Anterior cingulate cortex (tissue), 58 donors: ENCODE measurements at places on chromosomes 1 and 21.

GRCh38 chr1:58209575-58209974 is 337.0 kb downstream of the OMA1 start:
- no peak for DNase-seq

- DNase-seq, result no peak
These were observed 16.8 kb upstream of the JAK1 start for GRCh38 chr1:64983110-64983509.

GRCh38 chr1:55696181-55696754 is 481.1 kb upstream of the USP24 start:
- no peak for DNase-seq

DNA sequence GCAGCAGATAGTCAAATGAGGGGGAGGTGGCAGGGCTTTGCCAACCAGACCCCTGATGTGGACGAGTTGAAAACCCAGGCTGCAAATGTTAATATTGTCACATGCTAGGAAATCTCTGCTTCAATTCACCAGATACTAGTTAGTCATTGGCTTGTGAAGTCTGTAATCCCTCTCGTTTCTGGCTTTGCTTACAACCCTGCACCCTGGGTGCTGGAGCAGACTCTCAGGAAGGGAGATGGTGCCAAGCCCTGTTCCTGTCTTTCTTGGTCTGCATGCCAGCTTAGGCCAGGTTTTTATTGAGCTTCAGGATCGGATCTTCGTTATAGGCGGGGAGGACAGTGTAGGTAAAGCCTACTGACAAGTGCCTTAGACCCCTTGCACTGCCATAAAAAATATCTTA is 53.3 kb downstream of the MDM4 start:
- no peak for DNase-seq

- no peak for DNase-seq
These were observed 118.7 kb upstream of the KIF26B start for GRCh38 chr1:245036102-245036501.
